NCI-H69 (cell line): ENCODE measurements at places on chromosomes 4 and X.

DNA sequence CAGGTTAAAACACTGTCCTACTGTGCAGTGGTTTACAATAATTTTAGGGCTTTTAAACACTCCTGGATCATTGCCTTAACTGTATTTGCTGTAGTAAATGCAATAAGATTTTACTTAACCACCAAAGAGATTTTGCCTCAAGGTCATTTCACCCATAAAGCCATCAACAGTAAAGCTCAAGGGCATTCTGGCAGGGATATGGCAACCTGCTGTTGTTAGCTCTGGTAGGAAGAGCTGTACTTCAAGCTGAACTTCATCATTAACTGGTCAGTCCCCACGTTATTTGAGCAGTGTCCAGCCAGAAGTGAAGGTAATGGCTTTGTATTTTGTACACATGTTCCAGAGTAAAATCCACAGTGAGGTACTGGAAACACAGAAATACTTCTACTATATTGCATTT, 26.9 kb upstream of the MAOA start:
- DNase-seq, result no peak

GRCh38 chr4:33054656-33055196, 2334.6 kb downstream of the PCDH7 start:
- DNase-seq, result no peak

DNA sequence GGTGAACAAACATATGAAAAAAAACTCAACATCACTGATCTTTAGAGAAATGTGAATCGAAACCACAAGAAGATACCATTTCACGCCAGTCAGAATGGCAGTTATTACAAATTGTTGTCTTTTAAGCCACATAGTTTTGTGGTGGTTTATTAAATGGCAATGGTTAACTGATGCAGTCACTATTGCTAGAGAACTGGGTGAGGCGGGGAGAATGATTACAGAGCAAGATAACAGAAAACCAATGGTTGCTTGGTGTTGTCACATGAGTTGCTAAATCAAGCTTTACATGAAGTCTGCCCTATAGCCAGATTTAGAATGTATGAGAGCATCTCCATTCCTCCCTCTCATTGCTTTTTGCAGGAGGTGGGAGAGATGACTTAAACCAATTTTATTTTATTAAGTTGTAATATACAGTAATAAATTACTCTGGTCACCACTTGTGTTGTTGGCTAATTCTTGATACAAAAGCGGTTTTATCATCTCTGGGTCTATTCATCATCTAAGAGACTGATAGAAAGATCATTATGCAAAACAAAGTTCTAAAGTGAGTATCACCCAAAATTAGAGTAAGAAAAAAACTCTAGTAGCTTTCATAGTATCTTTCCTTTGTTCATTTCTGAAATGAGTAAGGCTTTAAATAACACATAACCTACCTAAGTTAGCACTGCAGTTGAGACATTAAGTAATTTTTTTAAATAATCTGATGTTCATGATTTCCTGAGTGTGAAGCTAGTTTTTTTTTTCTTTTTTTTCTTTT, 859.5 kb downstream of the STIM2 start:
- no peak for DNase-seq

DNA sequence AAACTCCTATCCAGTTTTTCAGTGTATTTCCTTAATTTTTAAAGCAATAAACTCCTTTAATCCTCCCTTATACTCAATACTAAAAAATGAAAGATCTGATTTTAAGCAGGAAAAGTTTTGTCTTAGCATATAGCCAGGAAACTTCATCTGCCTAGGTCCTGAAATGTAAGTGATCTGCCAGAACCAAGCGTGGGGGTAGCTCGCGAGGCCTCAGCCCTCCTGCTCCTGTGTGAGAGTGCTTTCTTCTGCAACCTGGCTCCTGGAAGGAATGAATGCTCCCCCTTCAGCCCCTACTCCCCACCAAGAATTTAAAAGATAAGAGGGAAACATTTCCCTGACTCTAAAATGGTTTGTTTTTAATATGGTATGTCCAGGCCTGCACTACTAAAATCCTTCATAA, 160.1 kb downstream of the CBR4 start:
- DNase-seq, result no peak

DNA sequence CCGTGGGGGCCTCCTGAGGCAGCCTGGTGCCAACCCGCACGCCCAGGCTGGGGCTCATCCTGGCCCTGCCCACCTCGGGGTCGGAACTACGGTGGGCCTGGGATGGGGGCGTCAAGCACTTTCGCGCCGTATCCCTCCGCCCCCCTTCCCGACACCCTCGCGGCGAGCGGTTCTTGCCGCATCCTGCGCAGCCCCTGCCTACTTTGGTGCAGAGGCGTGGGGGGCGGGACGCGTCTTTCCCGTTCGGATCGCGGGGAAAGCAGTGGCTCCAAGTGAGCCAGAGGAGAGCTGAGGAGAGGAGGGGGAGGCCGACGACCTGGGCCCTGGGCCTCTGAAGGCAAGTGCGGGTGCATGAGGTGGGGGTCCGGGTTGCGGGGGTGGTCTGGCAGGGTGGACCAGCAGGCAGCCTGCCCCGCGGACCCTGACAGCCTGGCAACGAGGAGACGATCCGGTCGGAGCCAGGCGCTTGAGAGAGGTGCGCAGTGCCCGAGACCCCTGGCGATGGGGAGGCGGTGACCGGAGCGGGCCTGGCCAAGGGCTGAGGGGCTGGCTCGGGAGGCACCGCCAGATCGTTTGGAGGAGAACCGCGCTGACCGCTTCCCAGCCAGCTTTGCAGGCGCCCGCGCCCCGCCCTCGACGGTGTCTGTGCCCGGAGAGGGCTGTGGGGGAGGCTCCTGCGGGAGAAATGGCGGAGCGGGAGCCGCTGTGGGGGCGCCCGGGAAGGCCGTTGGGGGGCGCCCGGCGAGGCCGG, at the start of gene GPRASP2:
GPRASP2 (plus strand) TSS at position 233 of the 751 bp plus-strand sequence. CDS start 2,422 bp downstream, outside the sequence.
- DNase-seq, result peak; percentile 43

DNA sequence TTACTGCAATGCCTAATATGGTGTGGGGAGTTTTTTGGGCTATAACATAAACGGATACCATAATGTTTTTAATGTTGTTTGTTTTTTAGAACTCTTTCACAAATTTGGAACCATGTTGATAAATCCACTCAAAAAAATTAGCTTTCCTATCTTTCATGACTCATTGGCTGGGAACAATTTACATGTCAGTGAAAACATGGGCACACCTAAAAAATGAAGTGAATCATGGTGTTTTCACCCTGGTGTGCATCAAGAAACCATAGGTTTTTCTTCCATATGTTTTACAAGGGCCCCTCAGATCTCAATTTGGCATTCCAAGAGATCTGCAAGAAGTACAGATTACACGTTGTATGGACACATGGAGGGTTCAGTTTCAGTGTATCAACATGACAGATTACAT, 207.1 kb downstream of the NWD2 start:
- no peak for DNase-seq

- no peak for DNase-seq
Observed at GRCh38 chrX:338836-339400, 20.3 kb upstream of the GTPBP6 start.

- peak; percentile 68 for DNase-seq
Observed at GRCh38 chrX:124211312-124211942, 121.0 kb upstream of the TEX13D start.

GRCh38 chr4:114690571-114690970, 92.0 kb downstream of the UGT8 start:
- peak; percentile 16 for DNase-seq

GRCh38 chr4:87353592-87353991, 30.9 kb upstream of the HSD17B13 start:
- DNase-seq, result peak; percentile 5

DNA sequence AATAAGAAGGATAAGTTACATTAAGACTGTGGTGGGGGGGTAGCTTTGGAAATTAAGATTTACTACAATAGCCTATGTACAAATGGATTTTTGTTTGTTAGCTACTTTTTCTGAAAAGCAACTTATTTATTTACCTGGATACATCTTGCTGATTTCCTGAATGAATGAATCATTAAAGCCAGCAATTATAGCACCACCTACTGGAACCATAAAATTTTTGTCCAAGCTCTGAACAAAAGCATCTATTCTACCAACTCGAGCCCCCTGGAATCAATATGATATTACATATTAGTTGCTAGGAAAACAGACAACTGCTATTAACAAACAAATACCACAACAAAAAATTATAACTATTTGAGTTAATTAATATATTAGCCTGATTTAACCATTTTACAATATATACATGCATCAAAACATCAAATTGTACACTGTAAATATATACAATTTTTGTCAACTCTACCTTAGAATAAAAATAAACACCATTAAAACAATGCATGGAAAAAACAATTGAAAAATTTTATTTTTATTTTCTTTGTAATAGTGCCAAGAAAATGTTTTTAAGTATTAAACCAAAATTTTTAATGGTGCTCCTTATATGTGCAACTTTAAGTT, 15.3 kb downstream of the SEPSECS start:
- peak; percentile 35 for DNase-seq

DNA sequence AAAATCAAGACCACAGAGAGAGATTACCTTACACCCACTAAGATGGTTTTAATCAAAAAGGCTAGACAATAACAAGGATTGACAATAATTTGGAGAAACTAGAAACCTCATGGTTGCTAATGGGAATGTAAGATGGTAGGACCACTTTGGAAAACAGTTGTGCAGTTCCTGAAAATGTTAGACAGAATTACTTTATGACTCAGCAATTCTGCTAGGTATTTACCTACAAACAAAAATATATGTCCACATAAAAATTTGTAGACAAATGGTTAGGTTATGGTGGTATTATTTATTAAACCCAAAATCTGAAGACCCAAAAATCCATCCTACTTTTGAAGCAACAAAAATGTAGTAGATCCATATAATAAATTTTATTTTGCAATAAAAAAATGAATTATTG, 1027.0 kb upstream of the ADGRL3 start:
- no peak for DNase-seq

DNA sequence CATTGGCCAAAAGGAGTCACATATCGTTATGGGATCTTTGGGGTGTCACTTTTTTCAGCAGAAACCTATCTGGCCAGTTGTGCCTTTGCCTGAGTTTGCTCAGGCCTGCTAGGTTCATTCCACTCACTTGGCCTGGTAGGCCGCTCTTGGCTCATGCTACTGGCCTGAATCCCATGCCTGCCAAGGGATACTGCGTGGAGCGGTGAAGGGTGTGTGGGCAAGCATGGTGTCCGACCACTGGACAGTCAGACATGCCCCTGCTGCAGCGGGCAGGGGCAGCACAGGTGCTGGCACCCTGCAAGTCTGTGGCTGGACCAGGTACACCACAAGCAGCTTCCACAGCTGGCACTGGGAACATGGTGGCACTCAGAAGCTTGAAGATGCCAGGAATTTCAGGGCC, 11.3 kb upstream of the PPM1K start:
- no peak for DNase-seq

- no peak for DNase-seq
Observed at GRCh38 chrX:20224814-20225487, 41.8 kb downstream of the RPS6KA3 start.

GRCh38 chrX:55119712-55120111, 30.9 kb downstream of the PAGE2 start:
- no peak for DNase-seq
